ENCODE measurements at places on chromosomes 2 and 18.

GRCh38 chr18:63140038-63140450 is 179.5 kb downstream of the BCL2 start:
- no peak for DNase-seq

DNA sequence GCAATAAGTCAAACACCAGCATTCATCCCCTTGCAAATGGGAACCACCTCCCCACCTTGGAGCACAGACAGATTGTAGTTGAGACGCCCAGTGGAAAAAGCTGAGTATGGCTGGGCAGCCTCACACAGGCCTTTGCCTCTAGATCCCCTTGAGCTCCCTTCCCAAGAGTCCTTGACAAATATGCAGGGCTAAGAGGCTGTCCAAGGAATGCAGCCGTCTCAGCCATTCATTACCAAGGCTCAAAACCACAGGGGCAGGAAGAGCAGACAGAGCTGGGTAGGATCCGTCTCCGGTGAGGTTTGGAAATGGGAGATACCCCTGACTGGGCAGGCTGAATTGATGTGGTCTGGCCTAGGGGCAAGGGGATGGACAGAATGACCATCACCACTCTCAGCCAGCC is 557.1 kb downstream of the TNS1 start:
- DNase-seq: no peak

- no peak for DNase-seq
Measured at GRCh38 chr18:79789091-79789891, 8.4 kb upstream of the KCNG2 start.

GRCh38 chr2:181581534-181581933 is 75.4 kb downstream of the CERKL start:
- no peak for DNase-seq

GRCh38 chr2:134763164-134763710 is 44.4 kb upstream of the TMEM163 start:
- no peak for DNase-seq

- no peak for DNase-seq
Measured at GRCh38 chr18:22336406-22336805, 81.3 kb downstream of the CTAGE1 start.

DNA sequence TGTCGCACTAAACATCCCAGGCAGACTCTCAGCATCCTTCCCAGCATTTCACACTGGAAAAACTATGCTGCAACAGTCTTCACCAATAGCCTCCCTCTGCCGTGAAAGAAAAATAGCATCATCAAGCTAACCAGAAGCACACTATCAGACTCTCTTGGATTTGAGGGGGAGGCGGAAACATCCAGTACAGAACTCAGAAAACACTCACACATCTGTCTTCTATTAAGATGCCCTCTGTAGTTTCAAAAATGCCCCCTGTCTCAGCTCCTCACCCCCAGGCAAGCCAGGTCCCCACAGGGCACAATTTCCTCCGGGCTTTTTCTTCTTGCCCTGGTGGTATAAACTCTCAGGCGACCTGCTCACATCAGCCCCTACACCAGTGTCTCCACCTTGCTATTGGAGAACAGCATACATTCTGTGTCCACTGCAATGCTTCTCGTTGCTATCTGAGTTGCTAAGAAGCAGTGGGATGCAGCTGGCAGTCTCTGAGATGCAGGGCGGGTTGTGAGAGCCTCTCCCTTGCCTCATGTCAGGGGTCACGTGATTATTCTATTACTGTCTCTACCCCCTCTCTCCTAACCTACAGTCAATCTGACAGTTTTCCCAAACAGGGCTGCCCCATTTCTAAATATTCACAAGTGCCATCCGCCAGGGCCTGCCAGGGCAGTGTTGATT is 189.9 kb downstream of the INO80D start:
- no peak for DNase-seq

DNA sequence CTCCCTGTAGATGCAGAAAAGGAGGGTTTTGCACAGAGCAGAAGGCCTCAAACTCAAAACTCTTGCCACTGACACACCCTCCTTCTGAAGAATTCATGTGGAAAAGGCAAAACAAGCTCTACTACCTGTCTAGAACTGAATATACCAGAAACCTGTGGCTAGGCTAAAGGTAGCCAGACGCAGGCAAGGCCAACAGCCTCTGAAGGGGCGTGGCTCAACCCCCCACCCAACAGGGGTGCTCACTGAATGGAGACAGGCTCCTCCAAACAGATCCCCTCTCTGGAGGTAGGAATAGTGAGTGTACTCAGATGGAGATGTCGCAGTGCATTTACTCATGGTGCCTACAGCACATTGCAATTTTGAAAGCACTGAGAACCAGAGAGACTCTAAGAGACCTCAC is 3.0 kb upstream of the STK17B start:
- no peak for DNase-seq

- DNase-seq: no peak
Measured at GRCh38 chr2:215354771-215355695, 43.2 kb downstream of the ATIC start.

DNA sequence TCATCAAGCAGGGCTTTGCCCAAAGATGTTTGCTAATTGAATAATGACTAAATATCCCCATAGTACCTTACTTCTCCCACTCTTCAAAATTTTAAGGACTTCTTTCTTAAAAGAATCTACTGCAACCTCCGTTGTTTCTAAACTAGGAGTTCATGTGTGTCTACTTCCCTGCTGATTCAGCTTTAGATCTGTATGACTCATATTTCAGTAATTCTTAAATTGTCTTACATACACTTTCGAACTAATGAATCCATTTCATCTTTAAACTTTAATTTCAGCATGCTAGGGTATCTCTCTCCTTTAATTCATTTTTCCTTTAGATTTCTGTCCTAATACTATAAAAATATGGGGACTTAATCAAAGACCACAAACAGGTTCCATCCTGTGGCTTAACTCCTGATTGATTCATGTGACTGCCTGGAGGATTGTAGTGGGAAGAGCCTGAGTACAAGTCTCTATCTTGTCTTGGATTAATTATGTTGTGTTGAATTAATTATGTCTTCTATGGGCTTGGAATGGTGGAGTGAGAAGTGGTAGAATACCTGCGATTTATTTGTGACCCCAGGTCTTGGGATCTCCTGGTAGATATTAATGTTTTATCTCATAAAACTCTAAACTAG is 24.9 kb upstream of the COL5A2 start:
- no peak for DNase-seq

- DNase-seq: no peak
Measured at GRCh38 chr2:9334761-9335160, 88.6 kb downstream of the ITGB1BP1 start.

DNA sequence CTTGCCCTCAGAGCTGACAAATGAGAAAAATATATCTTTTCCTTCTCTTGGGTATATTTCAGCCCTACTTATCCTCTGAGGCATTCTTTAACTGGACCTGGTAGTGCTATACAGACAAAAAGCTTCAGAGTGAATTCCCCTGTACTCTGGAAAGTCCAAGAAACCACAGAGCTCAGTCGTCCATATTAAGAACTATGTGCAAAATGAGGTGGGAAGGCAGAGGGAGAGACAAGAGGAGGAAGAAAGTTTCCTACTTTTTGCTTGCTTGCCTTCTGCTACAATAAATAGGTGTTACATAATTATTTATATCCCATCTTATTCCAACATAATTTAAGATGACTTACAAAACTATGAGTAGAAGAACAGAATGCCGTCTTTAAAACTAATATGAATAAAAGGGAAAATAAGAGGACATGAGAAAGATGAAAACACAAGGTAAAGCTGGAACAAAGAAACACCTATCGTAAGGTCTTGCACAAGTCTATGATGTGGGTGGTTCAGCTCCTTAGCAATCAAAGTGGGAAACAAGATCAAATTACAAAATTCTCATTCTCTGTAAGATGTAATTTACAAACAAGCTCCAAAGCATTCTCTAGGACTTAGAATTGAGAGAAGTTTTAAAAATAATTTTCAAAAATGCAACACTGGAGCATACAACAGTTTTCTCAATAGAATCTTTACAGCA is 97.9 kb downstream of the BAZ2B start:
- no peak for DNase-seq

- peak; percentile 61 for DNase-seq
Measured at GRCh38 chr2:10072656-10073480, 7.3 kb downstream of the CYS1 start.

GRCh38 chr2:85961053-85961452 is 72.3 kb upstream of the ST3GAL5 start:
- DNase-seq: no peak

GRCh38 chr2:202771741-202772460 is 99.7 kb downstream of the ICA1L start:
- DNase-seq: no peak

DNA sequence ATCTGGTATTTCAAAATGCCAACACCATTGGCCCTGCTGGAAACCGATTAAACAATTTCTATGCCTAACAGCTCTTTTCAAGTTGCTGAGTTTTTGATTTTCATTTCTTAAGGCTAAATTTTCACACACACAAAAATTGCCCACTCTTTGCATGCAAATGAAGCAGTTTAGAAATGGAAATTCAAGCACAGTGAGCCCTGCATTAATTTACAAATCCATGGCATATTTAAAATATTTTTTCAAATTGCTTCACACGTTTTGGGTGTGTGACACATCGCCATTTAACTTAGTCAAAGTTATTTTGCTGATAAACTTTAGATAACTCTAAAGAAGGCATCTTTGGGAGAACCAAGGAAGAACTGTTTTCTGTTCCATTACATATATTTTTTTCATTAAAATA is 184.8 kb downstream of the TXNL1 start:
- DNase-seq: no peak

- no peak for DNase-seq
Measured at GRCh38 chr18:63446266-63446665, 24.0 kb upstream of the VPS4B start.

DNA sequence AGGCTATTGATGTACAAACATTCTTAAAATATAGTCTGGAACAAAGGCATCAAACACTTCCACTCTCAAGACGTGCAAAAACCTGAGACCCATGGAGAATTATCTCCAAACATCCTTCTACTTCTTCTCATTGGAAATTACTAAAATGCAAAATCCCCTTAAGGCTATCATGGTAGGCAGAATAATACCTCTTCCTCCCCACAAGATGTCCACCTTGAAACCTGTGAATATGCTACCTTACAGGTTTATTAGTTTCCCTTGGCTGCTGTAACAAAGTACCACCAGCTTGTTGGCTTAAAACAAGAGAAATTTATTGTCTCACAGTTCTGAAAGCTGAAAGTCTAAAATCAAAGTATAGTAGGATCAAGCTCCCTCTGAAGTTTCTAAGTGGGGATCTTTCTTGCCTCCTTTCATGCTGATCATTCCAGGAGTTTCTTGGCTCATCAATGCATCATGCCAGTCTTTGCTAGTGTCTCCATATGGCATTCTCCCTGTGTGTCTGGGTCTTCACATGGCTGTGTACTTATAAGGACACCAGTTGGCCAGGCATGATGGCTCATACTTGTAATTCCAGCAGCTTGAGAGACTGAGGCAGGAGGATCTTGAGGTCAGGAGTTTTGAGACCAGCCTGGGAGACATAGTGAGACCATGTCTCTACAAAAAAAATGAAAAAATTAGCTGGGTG is 163.7 kb upstream of the NCK2 start:
- no peak for DNase-seq

DNA sequence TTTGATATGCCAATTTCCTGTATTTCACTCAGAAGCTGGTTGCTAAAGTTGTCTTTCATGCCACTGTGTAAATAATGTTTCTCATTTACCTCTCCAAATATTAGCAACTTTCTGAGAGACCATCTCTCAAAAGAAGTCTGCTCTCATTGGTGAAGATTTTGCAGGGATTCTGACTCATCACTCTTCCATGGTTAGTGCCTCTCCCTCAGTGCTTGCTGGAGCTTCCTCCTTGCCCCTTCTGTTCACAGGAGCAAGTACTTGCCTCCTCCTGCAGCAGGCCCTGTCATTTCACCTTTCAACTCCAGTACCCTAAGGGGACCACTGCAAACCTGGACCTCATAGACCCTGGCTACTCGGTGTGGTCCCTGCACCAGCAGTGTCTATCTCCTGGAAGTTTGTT is 168.8 kb downstream of the ZNF385B start:
- DNase-seq: no peak

DNA sequence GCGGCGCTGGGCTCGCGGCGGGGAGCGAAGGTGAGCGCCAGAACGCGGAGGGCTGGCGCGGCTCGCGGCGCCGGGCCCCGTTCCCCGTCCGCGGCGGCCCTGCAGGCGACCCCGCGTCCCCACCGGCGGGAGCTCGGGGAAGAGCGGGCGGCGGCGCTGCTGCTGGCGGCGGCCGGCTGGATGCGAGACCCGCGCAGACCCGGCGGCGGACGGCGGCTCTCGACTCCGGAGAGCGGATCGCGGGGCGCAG is 213 bp downstream of the DOK6 start:
- no peak for DNase-seq

- DNase-seq: no peak
Measured at GRCh38 chr2:189116087-189116486, 63.5 kb downstream of the COL5A2 start.

DNA sequence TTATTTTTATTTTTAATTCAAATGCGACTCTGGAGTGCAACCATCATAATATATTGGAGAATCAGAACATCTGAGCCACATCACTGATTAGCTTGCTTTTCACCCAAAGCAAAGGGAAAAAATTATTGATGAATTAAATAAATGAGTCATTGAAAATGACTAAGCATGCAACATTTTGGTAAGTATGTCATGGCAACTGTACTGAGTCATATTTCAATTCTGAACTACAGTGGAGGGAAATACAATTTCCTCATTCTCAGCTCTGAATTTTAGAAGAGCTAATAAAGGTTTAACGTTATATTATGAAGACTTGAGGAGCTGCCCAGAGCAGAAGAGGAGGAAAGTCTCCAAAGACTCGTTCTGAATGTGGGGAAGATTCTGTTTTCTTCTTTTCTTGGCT is 89.6 kb upstream of the CCDC68 start:
- DNase-seq: no peak

GRCh38 chr2:45605116-45605515 is 6.0 kb downstream of the SRBD1 start:
- DNase-seq: no peak

DNA sequence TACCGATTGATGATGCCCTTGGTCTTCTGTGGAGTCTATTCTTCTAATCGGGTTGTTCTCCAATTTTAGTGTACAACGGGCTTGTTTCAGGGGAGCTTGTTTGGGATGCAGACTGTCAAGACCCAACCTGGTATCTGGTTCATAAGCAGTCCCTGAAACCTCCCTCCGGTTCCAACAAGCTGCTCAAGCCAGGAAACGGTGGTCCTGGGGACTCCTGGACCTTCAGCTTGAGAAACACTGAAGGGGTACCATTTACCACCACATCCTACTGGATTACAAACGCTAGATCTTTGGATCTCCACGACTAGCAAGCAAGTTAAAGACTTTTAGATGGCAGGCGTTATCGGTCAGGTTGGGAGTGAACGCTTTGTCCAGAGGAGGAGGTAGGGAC is 2.0 kb downstream of the BCL2 start:
- DNase-seq: no peak

GRCh38 chr2:205947621-205948495 is 138.1 kb downstream of the INO80D start:
- peak; percentile 38 for DNase-seq

GRCh38 chr2:239892441-239893235 is 132.5 kb downstream of the NDUFA10 start:
- no peak for DNase-seq

- no peak for DNase-seq
Measured at GRCh38 chr2:222844323-222844722, 16.5 kb upstream of the ACSL3 start.

GRCh38 chr2:42448163-42448562 is 45.6 kb downstream of the KCNG3 start:
- DNase-seq: no peak

All from stimulated activated CD4-positive, alpha-beta T cell treated with anti-CD3 and anti-CD28 coated beads, Interleukin-4, amount 100 ng/mL, for 48 hours (primary cell).